ENCODE measurements at places on chromosomes 2 and 18. TPM values are rescaled to one million over a fixed set of nuclear protein-coding genes. Genes with fewer than 3 reads are reported as not detected.

SERPINB3 gene
- 0.40 TPM for total RNA-seq

C2orf72 gene
- 0.54 TPM for total RNA-seq

EML6 gene
- 0.62 TPM for total RNA-seq

CTAGE1 gene
- not detected for total RNA-seq

CCDC74A gene
- 9.2 TPM for total RNA-seq

PLEK gene
- total RNA-seq: 7.0 TPM

DAW1 gene
- not detected for total RNA-seq

NAT8 gene
- not detected for total RNA-seq

TXNDC2 gene
- 0.96 TPM for total RNA-seq

FN1 gene
- total RNA-seq: 1,793 TPM

EPHA4 gene
- 28.9 TPM for total RNA-seq

CDK15 gene
- total RNA-seq: 1.8 TPM

ITPRIPL1 gene
- total RNA-seq: 0.89 TPM

ALS2 gene
- 21.3 TPM for total RNA-seq

DNA sequence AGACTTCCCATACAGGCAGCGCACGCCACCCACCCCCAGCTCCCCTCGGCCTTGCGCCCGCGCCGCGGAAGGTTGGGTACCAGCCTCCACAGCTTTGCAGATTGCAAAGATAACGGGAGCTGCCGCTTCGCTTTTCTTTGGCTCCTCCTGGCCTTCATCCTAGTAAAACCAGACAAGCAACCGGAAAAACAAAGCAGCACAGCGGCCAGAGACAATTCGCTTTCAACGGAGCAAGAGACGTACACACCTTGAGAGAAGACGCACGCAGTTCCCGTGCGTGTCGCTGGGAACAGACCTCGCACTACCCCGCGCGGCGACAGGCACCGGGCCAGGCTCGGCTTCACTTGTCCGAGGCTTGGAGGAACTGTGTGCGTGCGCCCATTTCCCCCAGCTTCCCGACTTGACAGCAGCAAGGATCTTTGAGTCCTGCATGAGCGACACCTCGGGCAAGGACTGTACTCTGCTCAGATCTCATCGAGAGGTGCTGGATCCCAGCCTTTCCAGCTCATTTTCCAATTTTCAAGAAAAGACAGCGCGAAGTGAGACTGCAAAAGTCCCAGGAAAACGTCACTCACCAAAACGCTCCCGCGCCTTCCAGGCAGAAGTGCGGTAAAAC is 964 bp downstream of the ZBTB7C start:
- ATAC-seq: no peak

- no peak for ATAC-seq
These were observed 812.5 kb upstream of the CHAC2 start for GRCh38 chr2:52955079-52955478.

DNA sequence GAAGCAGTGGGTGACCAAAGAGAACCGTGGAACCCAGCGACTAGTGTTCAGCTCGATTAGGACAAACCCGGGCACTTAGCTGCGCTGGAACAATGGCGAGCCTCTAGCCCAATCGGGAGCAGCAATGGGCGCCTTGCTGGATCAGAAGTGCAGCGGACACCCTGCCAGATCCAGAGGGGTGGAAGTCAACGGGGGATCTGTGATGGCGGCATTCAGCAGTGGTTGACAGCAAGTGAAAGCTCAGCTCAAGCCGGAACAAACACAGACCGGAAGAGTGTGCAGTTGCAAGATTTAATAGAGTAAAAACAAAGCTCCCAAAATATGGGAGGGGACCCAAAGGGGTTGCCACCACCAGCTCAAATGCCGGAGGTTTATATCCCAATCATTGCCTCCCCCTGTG is 478.7 kb upstream of the REG3G start:
- ATAC-seq: no peak

DNA sequence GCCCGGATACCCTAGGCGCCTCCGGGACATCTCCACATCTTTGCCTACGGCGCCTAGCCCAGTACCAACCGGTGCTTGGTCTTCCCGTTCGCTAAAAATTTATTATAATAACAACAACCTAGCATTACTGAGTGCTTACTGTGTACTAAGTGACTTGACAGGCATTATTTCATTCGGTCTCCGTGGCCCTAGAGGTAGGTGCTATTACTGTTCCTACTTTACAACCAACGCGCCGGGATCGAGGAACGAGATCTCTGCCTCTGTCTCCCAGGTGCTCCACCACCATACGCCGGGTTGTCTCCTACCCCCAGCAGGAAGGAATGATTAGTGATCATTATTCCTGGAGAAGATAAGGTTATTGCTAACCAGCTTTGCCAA is 657 bp upstream of the BIN1 start:
- no peak for ATAC-seq

GRCh38 chr2:177405029-177405692 is 12.6 kb downstream of the AGPS start:
- no peak for ATAC-seq

DNA sequence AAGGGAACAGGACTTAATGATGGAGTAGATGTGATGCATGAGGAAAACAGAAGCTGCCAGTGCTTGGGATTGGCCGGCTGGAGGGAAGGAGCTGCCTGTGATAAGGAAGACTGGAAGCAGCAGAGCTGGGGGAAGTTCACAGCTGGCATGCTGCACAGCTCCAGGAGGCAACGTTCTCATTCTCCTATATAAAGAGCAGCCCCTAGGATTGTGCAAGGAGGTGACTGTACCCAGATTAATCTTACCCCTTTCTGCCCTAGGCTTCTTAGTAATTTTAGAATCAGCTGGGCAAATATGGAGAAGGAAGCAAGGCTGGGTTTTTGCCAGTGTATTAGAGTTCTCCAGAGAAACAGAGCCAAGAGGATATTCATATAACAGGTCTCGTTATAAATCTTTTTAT is 155.8 kb downstream of the ALPK2 start:
- no peak for ATAC-seq

- ATAC-seq: no peak
These were observed 218.1 kb upstream of the VWC2L start for GRCh38 chr2:214192711-214193110.

DNA sequence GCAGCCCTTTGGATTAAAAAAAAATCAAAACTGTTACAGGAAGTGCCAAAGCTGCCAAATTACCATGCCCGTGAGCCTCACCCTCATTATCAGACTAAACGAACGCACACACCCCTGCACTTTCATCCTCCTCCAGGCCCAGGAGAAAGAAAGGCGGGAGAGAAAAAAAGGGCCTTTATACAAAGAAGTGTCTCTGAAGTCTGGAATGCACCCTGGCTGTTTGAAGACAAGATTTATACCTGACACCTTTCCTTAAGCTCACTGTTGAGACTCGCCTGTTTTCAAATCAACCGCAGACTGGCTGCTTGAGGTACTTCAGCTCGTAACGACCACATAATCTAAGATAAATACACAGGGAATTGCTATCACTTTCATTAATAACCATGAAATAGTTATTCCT is 31.0 kb downstream of the EDAR start:
- no peak for ATAC-seq

DNA sequence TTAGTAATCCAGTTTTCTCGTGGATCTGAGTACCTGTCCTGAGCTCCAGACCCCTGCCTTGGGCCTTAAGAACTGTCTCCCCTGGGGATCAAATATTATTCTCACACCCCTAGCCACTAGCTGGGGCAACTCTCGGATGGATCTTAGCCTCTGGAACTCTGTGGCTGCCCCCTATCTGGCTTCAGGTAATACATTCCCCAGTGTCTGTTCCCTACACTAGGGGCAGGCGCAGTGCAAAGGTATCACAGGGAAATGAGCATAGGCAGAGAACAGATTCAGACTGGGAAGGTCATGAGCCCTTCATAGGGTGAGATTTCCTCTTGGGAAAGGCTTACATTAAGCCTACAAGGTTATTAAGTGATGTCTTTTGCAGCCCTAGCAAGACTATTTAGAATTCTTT is 11.2 kb upstream of the SIX2 start:
- ATAC-seq: no peak

DNA sequence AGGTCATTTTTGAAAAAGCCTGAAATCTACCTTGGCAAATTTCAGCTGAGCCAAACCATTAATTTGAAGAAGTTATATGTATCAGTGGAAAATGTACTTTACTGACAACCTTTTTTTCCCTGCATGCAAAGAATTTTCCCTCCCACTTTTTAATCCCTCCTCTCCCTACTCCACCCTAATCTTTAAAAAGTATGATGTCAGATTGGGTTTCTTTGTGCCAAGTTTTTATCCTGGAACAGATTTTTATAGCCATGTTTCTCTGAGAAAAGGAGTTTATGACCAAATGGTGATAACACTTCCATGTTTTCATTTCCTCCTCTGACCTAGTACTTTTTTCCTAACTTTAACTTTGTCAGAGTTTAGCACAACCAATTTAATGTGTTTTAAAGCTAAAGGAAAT is 250.3 kb upstream of the FOSL2 start:
- ATAC-seq: no peak

DNA sequence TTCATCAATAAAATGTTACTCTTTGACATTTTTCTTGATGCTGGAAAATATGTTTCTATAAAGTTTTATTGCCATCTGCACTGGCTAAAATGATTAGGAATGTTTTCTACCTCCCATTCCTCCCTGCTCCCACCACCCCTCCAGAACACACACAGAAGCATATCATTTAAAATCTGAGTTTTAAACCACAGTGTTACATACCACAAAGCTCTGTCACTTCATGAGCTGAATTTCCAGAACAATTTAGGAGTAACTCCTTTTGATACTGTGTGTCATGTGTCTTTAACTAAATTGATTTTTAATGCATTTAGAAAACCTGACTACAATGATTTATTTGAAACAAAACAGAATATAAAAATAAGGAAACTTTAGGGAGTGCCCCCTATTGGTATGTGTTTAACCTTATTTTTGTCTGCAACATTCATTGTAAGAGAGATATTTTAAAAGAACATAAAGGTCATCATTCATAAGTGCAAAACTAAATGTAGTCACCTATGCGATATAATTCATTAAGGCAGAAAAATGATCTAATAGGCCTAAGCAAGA is 52.0 kb downstream of the FEZ2 start:
- ATAC-seq: no peak

DNA sequence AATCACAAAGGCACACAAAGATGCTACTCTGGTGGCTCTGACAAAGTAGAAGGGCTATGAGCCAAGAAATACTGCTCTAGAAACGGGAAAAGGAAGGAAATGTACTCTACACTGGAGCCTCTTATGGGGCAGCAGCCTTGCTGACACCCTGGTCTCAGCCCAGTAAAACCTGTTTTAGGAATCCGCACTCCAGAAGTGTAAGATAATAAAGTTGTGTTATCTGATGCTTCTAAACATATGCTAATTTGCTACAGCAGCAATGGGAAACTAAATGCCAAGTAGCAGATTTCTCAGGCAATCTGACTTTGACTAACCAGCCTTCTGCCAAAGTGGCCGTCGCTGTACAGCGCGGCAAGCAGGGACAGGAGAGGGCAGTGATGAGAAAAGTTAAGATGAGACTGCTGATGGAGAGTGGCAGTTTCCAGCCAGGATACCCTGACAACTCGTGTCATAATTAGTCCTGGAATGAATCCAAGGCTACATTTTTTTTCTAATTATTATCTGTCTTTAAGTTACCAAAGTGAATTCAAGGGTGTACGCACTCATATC is 99.0 kb downstream of the NETO1 start:
- no peak for ATAC-seq

- ATAC-seq: no peak
These were observed 1399.8 kb upstream of the ACVR2A start for GRCh38 chr2:146444987-146445386.

GRCh38 chr2:70888366-70888922 is 47.3 kb upstream of the ATP6V1B1 start:
- ATAC-seq: no peak

DNA sequence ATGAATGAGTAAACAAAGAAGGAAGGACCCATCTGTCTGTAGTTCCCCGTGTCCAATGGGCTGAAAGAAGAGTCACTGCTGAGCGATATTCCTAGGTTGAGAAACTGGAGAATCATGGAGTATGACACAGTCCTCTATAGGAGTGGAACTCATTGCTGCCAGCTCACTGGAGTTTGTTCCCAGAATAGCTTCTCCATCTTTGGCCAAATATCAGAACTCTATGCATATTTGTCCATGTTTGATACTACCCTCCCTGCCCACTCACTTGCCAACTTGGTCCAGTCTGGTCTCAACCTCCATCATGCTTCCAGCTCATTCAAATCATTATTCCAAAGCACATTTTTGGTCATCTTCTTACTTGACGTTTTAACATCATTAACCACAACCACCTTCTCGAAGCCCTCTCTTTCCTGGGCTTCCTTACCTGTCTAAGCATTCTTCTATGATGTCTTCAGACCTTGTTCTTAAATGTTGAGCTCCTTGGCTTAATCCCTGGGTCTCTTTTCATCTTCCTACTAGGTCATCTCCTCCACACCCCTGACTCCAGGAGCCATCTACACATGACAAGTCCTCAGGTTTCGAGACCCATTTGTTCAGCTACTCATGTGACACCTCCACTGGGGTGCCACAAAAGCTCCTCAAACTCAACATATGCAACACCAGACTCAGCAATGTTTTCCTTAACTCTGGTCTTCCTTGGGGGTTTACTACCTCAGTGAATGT is 221.6 kb downstream of the MYCN start:
- no peak for ATAC-seq

DNA sequence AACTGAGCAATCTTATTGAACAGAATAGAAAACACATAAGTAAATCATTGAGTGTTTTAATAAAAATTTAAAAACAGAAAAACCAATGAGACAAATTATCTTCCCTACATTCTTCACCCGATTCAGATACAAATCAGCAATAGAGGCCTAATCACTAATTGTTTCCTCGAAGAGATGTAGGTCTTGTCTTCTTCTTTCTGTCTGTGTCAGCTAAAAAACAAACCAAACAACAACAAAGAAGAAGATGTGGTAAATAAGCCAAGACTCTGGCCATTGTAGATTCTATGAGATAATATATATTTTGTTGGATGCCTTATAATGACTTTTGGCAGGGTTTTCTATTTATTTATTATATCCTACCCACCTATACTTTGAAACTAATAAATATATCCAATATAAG is 200.9 kb upstream of the FSIP2 start:
- ATAC-seq: no peak

- no peak for ATAC-seq
These were observed 17.0 kb downstream of the TTLL4 start for GRCh38 chr2:218727502-218728165.

- no peak for ATAC-seq
These were observed 78.5 kb downstream of the ACSL3 start for GRCh38 chr2:222939208-222939856.

Measured in gastroesophageal sphincter (tissue), 4 donors.